CD4-positive, alpha-beta T cell treated with Interleukin-2 at 100 ng/mL for 4 hours (primary cell): ENCODE measurements at places on chromosomes 12 and 14.

DNA sequence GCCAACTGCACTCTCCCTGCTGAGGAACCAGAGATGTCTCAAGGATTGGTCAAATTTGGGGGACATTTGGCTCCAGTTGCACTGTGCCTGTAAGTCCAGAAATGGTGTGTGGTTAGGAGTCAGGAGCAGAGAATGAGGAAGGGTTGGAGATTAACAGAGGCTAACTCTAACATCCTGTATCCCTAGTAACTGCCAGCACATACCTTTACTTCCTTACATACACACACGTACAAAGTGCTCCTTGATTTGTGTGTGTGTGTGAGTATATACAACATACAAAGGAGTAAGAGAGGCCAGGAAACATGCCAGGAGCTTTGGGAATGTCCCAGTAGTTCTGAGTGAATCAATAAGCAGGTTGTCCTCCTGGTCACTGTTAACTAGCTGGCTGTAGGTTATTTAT, 39.8 kb upstream of the NRXN3 start:
- DNase-seq, result no peak

- DNase-seq, result no peak
Measured at GRCh38 chr12:8636581-8636980, 23.9 kb upstream of the AICDA start.

- no peak for DNase-seq
Measured at GRCh38 chr12:104953323-104953722, 4.8 kb downstream of the SLC41A2 start.

- DNase-seq, result no peak
Measured at GRCh38 chr14:96309896-96310330, 53.2 kb downstream of the ATG2B start.

DNA sequence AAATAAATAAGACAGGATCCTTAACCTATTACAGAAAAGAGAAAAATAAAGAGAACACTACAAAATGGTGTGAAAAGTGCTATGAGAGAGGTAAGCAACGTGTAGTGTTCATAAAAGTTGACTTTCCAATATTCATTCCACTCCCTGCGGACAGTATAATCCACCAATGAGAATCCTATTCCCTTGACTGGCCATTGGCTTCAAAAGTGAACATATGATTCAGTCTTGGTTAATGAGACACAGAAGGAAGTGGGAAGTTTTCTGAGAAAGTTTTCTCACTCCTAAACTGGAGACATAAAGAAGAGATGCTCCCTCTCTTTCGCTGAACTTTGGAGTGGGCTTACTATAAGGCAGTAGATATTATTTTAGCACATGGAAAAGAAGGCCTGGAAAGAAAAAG, 153.1 kb downstream of the PAWR start:
- DNase-seq, result no peak

- no peak for DNase-seq
Measured at GRCh38 chr14:29078810-29079522, 312.4 kb downstream of the FOXG1 start.

- peak; percentile 5 for DNase-seq
Measured at GRCh38 chr12:57173089-57173488, 25.7 kb upstream of the LRP1-AS start.
